Hepatocyte (in vitro differentiated cells): ENCODE measurements at places on chromosomes 12 and 14.
A peak's percentile ranks its signal among the peaks of the same experiment; 100 is the strongest.

DNA sequence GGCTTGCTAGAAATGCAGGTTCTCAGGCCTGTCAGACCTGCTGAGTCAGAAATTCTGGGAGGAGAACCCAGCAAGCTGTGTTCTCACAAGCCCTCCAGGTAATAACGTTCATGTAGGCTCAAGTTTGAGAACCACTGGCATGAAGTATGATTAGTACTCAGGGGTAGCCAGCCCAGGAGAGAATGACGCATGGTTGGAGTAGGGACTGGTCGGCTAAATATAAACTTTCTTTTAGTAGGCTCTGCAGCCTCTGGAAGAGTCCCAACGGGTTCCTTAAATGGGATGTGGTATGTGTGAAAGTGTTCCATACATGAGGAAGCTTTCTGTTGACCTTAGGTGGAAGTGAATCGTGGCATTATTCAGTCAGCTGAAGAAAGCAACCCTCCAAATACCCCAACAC lies 209.3 kb downstream of the SLC41A2 start:
- no peak for DNase-seq

GRCh38 chr12:29783773-29784666 lies at the start of gene TMTC1:
Gene TMTC1, minus strand, starts transcription at chr12:29783942. Its CDS starts 191 bp downstream, at chr12:29783751.
- DNase-seq = peak; percentile 81

DNA sequence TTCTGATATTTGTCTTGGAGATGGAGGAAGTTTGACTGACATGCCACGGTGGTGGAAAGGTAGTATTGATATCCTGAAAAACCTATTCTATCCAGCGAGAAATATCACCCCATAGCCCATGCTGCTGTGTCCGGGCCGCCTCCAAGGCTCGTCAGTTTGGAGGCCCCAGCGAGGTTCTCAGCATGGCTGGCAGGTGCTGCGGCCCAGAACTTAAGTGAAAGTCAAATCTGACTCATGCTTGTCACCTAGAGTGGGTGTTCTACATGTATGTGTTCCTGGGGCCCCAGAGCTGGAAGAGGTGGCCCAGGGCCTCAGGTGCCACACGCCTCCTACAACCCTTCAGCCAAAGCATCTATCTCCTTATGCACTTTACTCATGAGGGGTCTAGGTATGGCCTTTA lies 92.9 kb downstream of the GCH1 start:
- no peak for DNase-seq

DNA sequence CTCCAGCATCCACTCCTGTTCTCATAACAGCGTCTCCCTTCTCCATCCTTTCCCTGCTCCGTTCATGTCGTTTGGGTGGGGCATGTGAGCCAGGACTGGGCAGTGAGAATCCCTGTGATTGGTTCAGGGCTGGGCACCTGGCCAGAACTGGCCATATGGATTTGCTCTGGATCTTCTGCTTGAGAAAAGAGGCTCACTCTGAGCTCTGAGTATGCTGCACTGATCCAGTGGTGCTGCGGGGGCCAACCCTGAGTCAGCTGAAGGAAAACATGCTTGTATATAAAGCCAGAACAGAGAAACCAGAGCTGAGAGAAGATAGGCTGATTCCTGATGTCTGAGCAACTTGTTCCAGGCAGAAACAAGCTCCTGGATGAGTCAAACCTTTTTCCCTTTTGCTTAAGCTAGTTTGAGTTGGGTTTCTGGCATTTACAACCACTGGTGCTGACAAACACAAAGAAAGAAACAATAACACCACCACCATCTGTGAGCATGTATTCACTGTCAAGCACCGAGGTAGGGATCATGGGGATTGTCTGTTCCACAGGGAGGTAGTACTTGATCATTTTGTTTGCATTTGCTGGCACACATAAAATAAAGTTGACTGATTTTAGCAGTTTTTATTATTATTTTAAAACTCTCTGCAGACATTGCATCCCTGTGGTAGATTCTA lies 14.0 kb upstream of the HPD start:
- DNase-seq = peak; percentile 86

GRCh38 chr12:22691319-22691718 lies 66.3 kb downstream of the ETNK1 start:
- DNase-seq = no peak

DNA sequence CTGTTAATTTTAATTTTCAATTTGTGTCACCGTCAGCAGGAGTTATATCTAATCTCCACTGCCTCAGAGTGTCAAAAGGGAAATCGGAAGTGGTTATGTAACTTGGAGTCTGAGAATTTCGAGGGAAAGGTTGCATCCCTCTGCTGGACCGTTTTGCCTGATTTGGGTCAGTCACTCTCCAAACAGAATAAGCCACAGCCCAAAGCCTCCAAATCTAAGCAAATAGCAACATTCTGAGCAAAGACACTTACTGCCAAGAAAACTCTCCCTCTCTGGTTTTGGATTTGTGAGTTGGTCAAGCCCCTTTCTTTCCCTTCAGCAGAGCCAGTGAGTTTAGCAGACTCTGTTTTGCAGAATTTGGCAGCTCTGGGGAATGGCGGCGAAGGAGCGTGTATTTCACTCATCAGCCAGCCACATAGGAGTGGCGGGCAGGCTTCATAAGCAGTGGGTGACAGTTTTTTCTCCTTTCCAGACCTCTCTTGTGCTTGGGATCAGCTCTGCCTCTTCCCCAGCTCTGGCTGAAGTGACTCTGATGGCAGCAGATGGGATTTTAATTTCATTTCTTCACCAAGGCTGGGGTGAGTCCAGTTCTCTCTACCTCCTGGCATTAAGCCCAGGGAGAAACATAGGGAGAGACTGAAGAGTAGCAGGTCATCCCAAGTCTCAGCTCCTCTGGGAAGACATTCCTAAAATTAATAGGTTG lies 218.7 kb upstream of the NOS1 start:
- no peak for DNase-seq

GRCh38 chr14:34224221-34224620 lies 237.8 kb downstream of the SPTSSA start:
- DNase-seq = no peak

- peak; percentile 74 for DNase-seq
Measured at GRCh38 chr14:102574281-102575159, 17.9 kb upstream of the RCOR1 start.
